ENCODE measurements at places on chromosomes 1 and 21.

GRCh38 chr1:223144431-223144830 is 1.4 kb upstream of the TLR5 start:
- no peak for DNase-seq

GRCh38 chr1:248825136-248825535 is 579 bp downstream of the SH3BP5L start:
- DNase-seq: no peak

- no peak for DNase-seq
These were observed 31.1 kb downstream of the PIGP start for GRCh38 chr21:37041706-37042271.

GRCh38 chr1:220843481-220844011 is 35.7 kb upstream of the HLX start:
- no peak for DNase-seq

GRCh38 chr1:212587016-212587887 is 21.3 kb upstream of the ATF3 start:
- no peak for DNase-seq

- no peak for DNase-seq
These were observed 41.8 kb downstream of the XCL1 start for GRCh38 chr1:168617974-168618750.

- no peak for DNase-seq
These were observed 2.6 kb downstream of the KRTAP10-6 start for GRCh38 chr21:44589586-44590305.

Data from stimulated activated CD8-positive, alpha-beta memory T cell treated with anti-CD3 and anti-CD28 coated beads, Interleukin-7, amount 100 ng/mL, for 4 hours (primary cell).